ENCODE measurements at places on chromosomes 13 and 19.
A peak's percentile ranks its signal among the peaks of the same experiment; 100 is the strongest.

DNA sequence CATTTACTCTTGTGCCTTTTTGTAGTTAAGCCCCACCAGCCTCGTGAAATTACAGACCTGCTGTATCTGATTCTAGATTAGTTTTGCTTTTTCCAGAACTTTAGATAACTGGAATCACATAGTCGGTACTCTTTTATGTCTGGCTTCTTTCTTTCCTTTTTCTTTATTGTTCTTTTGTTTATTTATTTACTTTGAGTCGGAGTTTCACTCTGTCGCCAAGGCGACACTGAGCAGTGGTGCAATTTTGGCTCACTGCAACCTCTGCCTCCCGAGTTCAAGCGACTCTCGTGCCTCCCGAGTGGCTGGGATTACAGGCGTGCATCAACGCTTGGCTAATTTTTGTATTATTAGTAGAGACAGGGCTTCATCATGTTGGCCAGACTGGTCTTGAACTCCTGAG is 6.0 kb upstream of the NCCRP1 start:
- no peak for DNase-seq

DNA sequence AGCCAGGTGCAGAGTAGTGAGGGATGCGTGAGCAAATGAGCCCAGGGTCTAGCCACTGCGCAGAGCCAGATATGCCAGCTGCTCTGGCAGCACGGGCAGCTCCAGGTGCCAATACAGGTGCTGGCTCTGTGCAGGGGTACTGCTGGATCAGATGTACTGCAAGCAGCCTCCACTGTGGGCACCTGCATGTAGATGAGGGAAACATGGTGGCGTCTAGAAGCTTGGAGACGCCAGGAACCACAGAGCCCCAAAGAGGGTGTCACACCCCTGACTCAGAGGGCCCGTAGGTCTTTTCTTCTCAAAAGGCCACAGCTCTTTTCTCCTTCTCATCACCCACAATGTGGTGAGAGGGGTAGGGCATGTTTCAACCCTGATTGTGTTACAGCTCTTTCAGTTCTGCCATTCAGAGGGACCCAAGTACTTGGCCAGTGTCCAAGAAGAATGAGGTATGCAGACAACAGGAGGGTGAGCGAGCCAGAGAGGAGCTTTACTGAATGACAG is 244.4 kb upstream of the SLITRK1 start:
- DNase-seq, result peak; percentile 3

- DNase-seq, result no peak
Measured at GRCh38 chr13:44160591-44161191, 212.9 kb upstream of the SERP2 start.

DNA sequence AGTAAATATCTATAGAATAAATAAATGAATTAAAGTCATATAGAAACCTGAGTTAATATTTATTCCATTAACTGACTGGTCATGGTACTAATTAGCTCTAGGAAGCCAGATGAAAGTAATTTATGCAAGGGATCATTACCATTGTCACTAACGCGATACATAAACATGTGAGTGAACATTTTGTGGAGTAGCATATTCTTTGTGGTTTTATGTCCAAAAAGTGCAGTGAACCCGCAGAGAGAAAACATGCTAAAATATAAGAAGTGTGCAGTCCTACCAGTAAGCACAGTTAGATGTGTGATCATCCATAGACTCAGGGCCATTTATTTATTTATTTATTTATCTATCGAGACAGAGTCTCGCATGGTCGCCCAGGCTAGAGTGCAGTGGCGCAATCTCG is 1.6 kb downstream of the GPR183 start:
- DNase-seq, result no peak

GRCh38 chr13:27194209-27194608 is 22.6 kb upstream of the USP12 start:
- DNase-seq, result no peak

GRCh38 chr19:6213266-6213595 is 66.5 kb downstream of the MLLT1 start:
- no peak for DNase-seq

DNA sequence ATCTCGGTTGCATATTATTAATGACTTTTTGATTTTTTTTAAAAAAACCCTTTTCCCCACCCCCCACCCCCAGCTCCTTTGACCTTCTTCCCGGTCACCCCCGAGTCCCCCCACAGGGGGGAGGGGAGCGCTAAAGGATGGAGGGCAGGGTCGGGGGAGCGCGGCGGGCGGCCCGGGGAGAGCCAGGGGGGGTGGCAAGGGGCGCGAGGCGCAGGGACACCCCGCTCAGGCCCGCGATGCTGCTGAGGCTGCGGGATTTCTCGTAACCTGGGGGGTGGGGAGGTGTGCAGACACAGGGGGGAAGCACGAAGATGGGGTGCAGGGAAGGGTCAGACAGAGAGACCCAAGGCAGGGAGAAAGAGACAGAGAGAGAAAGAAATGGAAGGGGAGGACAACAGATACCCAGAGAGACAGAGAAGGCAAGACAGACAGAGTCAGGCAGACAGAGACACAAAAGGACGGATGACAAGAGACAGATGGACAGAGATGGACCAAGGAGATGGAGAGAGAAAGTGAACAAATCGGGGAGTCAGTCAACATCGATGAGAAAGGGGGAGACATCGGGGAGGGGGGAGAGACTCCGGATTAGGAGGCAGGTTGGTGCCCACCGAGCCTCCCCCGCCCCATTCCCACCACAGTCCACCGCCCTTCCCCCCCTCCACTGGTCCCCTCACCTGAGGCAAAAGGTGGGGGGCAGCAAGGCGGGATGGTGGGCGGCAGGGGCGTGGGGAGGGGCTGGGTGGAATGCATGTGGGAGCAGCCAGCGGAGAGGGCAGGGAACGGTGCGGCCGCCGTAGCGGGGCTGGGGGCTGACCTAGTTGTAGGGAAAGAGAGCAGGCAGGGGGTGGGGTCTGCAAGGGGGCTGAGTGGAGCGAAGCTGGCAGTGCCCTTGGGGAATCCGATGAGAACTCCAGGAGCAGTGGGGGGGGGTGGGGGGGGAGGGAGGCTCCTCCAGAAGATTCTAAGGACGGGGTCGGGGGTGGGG is 14.2 kb downstream of the KCNC3 start:
- no peak for DNase-seq

DNA sequence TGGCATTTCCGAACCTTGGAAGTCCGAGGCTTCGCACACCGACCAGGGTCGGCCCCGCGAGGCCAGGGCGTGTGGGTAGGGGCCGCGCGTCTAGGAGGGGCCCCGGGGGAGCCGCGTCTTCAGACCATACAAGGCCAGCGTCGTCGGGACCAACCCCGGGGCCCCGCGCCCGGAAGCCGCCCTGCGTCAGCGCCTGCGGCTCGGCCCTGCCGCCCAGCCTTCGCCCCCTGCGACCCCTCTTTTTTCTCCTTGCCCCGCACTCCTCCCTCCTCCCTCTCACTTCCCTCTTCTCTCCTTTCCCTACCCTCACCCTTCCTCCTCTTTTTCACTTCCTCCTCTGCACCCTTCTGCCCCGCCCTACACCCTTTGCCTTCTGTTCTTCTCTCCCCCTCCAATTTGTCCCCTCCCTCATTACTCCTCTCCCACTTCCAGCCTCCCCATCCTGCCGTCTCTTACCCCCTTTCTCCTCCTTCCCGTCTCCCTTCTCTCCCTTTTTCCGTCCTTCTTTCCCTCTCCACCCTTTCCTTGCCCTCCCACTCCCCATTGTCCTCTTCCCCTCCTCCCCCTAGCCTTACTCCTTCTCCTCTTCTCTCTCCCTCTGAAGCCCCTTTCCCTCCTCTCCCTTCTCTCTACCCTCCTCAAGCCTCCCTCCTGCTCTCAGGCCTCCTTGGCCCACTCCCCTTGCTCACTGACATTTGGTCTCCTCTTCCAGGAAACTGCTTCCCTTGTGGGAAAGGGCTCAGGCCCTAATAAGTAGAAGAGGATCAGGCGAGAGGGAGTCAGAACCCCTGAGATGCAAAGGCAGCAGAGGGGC is 2.2 kb upstream of the PLEKHG2 start:
- DNase-seq, result peak; percentile 49

- no peak for DNase-seq
Measured at GRCh38 chr13:80559944-80560343, 219.0 kb upstream of the SPRY2 start.

- no peak for DNase-seq
Measured at GRCh38 chr13:73767191-73767741, 366.9 kb downstream of the KLF12 start.

GRCh38 chr13:23794267-23795161 is 94.7 kb downstream of the MIPEP start:
- DNase-seq, result no peak

- no peak for DNase-seq
Measured at GRCh38 chr13:89270736-89271135, 1599.6 kb downstream of the SLITRK5 start.

DNA sequence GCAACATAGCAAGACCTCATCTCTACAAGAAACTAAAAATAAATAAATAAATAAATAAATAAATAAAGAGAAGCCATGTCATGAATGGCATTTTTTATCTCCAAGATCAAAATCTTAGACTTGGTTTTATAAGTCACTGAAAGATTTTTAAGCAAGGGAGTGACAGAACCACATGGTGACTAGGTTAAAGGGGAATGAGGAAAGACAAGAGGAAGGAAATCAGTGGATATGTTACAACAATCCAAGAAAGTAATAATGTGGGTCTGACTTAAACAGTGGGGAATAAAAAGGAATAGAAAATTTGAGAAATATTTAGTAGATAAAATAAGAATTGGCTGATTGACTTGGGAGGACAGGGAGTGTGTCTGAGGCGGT is 18.8 kb upstream of the MED4 start:
- no peak for DNase-seq

DNA sequence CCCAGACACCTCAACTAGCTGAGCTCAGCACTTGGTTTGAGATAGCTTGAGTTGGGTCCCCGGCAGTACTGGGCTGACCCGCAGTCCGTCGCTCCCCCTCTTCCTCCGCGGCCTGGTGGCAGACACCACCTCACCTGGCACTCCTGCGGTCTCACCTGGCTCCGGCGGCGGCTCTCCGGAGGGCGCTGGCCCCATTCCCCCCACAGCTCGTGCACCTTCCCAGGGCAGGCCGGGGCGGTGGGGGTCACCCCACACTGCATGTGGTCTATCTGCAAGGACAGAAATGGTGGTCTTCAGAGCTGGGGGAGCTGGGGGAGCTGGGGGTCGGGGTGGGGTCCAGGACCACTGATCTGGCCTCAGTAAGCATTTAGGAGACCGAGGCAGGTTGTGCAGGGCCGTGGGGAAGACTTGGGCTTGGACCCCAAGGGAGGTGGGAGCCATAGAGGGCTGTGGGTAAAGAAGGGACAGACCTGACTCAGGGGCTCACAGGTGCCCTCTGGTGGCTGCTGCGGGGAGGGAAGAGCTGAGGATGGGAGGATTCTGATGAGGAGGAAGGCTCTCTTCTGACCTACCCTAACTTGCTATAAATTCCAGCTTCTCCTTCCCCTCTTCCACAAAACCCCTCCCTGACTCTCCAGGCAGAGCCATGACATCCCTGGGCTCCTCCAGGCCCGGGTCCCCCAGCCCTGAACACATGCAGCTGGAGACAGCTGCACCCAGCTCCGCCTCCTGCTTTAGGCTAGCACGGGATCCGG is 6.7 kb upstream of the PLIN4 start:
- DNase-seq, result peak; percentile 71

- DNase-seq, result no peak
Measured at GRCh38 chr13:80217614-80218456, 123.1 kb downstream of the SPRY2 start.

GRCh38 chr13:110280231-110280813 is 26.6 kb downstream of the COL4A1 start:
- no peak for DNase-seq

DNA sequence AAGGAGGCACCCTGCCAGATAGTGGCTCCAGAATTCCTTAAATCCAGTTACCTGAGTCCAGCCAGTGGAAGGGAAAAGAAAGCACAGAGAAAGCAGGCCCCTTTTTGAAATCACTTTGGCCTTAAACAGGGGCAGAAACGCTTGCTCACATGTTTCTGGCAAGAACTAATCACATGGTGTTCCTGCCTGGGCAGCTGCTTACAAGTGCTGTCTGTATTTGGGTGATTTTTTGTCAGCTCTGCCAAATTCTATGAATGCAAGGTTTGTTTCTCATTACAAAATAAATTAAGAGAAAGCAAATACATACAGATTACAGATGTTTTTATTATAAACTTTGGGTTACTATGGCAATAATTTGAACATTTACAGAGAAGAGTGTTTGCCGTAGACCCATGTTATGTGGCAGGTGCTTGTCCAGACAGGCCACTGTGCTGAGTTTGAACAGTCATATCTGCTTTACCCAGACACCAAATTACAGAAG is 1237.8 kb downstream of the SLITRK5 start:
- no peak for DNase-seq

DNA sequence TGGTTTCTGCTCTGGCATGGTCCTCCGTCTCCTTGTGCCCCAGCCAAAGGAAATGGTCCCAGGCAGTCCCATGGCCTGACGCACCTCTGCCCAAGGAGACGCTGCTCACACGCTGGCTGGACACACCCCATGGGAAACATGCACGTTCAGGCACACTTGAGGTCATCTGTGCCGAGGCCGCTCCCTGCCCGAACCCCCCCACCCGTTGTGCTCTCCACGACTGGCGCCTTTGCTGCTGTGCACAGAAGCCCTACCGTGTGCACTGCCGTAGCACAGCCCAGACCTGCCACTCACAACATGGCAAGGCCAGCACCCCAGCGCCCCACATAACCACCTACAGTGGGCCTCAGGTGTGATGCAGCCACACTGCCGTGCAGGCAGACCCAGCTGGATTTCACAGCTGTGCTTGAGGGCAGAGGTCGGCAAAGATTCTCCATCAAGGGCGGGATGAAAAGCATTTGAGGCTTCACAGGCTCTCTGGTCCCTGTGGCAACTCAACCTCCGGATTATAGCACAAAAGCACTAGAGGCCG is 65.7 kb downstream of the SPACA7 start:
- no peak for DNase-seq

GRCh38 chr19:18020212-18021085 is 12.5 kb downstream of the ARRDC2 start:
- no peak for DNase-seq

- no peak for DNase-seq
Measured at GRCh38 chr19:39749981-39750380, 12.2 kb upstream of the CLC start.

GRCh38 chr19:17548145-17548544 is 7.3 kb upstream of the COLGALT1 start:
- DNase-seq, result no peak

DNA sequence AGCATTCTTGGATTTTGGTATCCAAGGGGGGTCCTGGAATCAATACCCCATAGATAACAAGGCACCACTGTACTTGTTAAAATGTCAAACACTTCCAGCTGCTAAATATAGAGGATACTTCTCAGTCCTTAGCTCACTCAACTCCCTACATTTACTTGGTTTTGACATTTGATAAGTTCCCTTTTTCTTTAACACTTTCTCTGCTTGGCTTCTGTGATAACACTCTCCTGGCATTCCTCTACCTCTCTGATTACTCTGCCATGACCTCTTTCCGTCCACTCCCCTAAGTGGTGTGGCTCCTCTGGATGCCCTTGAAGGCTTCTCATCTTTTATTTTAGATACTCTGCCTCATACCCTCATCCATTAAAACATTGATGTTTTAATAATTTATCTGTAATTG is 65.2 kb downstream of the MICU2 start:
- no peak for DNase-seq

- no peak for DNase-seq
Measured at GRCh38 chr13:32829269-32829668, 187.0 kb upstream of the KL start.
